Activated CD4-positive, alpha-beta memory T cell treated with anti-CD3 and anti-CD28 coated beads, Interleukin-2, amount 10 ng/mL, durations not matched to agents 7 days and 5 days (primary cell): ENCODE measurements at places on chromosomes 3 and 15.

DNA sequence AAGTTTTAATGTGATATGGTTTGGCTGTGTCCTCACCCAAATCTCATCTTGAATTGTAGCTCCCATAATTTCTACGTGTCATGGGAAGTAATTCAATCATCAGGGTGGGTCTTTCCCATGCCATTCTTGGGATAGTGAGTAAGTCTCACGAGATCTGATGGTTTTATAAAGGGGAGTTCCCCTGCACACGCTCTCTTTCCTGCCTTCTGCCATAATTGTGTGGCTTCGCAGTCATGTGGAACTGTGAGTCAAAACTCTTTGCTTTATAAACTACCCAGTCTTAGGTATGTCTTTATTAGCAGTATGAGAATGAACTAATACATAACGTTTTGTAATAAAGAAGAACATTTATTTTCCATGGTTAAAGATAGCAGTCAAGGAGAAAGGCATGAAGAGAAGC is 39.2 kb upstream of the GOLIM4 start:
- no peak for DNase-seq

- DNase-seq, result no peak
Observed at GRCh38 chr15:78317145-78317836, 17.9 kb upstream of the SKIC8 start.

DNA sequence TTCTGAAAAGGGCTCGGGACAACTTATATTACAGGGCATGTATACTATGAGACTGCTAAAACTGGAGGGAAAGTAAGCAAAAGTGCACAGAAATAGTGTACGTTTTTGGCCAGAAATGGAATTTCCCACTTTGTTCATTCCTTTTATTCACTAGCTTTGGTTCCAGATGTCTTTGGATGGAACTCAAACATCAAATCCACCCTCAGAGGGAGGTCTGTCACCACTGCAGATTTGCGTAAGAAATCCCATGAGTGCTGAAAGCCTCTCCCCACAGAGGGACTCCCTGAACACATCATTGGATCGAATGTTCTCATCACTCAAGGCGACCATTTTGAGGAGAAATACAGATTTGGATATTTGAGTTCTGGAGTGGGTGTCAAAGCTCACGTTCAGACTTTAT is 71.6 kb downstream of the FEM1B start:
- DNase-seq, result no peak

DNA sequence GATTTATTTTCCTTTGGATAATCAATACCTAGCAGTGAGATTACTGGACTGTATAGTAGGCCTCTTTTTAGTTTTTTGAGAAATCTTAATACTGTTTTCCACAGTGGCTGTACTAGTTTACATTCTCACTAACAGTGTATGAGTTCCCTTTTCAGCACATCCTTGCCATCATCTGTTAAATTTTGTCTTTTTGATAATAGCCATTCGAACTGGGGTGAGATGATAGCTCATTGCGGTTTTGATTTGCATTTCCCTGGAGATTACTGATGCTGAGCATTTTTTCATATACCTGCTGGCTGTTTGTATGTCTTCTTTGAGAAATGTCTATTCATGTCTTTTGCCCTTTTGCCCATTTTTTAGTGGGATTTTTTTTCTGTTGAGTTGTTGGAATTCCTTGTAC is 210.8 kb downstream of the CGGBP1 start:
- no peak for DNase-seq

DNA sequence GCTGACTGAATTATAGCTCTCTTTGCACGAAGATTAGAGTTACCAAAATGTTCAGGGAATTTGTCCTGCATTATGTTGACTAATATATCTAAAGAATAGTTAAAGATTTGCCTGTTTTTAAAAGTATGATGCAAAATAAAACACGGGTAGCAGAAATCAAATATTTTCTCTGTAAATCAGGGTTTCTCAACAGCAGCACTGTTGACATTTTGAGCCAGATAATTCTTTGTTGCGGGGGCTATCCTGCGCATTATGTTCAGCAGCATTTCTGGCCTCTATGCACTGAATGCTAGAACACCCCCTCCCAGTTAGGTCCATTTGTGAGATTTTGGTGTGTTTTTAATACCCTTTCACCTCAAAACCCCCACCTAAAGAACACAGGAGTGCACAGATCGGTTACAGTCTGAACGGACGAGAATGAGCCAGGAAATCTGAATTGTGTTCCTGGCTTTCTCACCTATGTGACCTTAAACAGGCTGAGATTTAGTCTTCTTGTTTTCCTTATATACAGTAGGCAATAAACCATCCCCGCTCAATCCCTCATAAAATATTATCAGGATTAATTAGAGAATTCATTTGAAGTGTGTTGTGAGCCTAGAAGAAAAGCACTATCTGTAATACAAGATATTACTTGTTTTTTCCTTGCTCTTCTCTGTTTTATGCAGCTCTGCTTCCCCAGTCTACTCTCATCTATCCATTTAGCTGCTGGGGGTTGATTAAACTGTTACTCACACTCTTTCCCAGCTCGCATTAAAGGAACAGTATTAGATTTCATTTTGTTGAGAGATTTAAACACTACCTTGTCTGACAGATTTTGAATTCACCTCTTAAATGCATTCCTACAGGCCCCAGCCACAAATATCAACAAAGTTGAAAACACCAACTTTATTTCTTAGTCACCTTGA is 247.5 kb upstream of the GOLIM4 start:
- DNase-seq, result no peak

GRCh38 chr15:50075319-50075718 is 43.7 kb downstream of the ATP8B4 start:
- DNase-seq, result no peak

DNA sequence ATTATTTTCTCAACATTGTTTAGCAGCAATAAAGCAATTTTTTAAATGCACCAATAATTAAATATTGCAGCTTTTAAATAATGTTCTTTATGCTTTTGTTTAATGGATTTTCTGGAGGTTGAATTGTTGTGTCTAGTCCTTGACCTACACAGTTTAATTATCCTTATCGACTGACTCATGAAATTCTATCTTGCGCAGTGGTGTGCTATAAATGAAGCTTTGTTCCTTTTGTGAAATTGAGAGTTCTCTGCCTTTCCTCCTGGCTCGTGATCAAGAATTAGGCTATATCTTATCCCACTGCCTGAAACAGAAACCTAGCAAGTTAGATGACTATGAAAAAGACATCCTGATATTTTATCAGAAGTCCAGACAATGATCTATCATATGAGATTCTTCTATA is 37.0 kb upstream of the PIK3R4 start:
- no peak for DNase-seq

DNA sequence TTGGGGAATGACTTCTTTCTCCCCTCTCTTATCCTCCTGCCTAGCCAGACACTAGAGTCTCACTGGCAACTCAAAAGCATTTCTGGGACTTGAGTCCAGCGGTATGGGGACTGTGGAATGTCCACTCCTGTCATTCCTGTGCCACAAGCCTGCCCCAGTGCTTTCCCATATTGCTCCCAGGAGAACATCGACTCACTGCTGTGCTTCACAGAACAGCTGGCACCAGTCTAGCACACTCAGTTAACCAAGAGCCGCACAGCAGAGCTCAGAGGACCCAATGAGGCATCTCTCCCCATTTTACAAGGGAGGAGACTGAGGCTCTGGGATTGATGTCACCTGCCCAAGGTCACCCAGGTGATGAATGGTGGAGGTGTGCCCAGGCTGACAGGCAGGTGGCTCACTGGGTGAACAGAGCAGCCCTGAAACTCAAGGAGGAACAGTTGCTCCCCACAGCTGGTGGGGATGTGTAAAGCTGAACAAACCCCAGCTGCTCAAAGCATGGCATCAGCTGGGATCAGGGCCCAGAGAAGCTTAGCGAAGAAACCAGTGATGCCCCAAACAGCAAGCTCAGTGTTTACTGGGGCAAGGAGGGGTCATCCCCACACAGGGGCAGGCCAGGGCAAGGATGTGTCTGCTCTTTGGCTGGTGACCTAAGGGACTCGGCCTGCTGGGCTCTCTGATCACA is 35.4 kb upstream of the DUSP7 start:
- no peak for DNase-seq

GRCh38 chr15:101618851-101619614 is 33.1 kb downstream of the TM2D3 start:
- no peak for DNase-seq

DNA sequence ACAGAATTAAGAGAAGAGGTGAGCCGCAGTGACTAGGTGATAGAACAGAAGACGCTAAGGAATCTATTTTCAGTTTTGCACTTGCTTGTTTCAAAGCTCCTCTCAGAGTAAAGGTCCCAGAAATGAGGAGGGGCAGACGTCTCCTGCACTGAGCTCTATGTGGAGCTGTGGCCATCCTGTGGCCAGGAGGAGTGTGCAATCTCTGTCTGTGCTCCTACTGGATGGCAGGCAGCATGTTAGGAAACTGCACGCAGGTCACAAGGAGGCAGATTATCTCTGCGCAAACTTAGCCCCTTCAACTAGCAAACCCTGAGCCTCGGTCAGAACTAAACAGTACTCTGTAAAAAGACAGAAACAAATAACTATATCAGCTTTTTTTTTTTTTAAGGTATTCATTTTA is 31.1 kb upstream of the PPIB start:
- no peak for DNase-seq

DNA sequence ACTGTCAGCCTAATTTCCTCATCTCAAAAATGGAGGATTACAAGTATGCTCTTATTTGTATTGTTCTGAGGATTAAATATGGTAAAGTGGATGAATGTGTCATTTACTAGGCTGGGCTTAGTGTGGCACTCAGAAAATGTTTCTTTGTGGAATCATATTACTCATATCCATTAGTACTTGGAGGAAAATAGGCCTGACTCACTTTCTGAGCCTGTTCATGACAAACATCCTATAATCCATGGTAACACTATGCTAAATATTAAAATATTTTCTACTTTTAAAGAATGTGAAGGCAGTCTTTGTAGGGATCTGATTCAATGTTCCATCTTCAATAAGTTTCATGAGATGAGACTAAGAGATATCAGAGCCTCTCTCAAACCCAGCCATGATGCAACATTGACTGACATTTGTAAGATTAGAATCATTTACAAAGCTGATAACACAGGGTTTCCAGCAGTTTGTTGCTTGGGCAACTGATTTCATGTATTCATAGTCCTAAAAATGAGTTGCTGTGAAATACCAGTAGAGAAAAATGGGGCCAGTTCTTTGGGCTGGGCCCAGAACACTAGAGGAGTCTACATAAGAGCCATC is 1048.5 kb downstream of the NTRK3 start:
- DNase-seq, result no peak

DNA sequence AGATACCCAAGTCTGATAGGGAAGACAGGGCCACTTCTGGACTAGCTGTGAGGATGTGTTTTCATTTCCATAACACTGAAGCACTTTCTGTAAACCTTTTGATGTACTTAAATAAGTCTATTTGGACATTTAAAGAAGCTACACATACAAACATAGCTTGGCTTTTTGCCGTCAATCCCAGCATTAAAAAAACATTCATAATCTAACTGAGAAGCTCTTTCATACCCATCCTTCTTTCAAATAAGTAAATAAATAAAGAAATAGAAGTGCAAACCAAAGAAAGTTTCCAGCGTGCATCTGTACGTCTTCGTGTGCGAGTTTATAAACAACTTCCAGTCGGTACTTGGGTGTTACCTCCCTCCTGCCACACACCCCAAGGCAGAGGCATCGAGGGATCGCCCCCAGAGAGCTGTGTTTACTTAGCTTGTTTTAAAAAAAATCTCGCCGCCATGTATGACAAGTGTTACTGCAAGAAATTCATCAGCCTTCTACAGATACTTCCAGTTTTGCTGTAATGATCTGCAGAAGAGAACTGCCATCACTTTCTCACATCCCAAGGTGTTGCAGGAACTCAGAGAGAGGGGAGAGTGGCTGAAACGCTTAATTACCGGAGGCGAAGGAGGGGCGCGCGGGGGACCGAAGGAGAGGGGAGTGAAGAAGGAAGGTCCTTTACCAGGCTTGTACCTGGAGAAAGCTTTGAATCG is 9.0 kb upstream of the MEIS2 start:
- no peak for DNase-seq

DNA sequence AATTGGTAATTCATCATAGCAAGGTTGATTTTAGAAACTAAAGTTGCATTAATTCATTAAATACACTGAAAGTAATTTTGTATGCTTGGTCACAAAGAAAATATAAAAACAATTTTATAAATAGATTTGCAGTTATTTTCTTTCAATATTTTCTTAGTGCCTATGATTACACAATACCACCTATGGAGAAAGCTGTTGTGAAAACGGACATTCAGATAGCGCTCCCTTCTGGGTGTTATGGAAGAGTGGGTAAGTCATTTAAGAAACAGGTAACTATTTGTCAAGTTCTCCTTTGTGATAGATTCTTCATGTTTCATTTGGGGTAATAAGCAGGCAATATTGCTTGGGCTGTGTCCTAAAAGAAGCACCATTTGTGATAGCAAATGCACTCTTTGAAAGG is 3.0 kb downstream of the DUT start:
- no peak for DNase-seq

DNA sequence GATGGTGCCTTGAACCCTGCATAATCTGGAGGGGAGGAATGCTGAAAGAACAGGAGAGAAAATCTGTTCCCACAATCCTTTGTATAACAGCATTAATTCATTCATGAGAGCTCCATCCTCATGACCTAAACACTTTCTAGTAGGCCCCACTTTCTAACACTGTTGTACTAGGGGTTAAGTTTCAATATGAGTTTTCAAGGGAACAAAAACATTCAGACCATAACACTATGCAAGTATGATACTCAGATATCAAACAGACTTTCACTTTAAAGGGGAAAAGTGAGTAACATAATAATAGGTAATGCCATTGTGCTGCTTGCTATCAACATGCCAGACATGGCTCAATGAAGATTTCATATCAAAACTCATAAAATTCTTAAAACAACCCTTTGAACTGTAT is 32.4 kb upstream of the PLSCR2 start:
- no peak for DNase-seq

DNA sequence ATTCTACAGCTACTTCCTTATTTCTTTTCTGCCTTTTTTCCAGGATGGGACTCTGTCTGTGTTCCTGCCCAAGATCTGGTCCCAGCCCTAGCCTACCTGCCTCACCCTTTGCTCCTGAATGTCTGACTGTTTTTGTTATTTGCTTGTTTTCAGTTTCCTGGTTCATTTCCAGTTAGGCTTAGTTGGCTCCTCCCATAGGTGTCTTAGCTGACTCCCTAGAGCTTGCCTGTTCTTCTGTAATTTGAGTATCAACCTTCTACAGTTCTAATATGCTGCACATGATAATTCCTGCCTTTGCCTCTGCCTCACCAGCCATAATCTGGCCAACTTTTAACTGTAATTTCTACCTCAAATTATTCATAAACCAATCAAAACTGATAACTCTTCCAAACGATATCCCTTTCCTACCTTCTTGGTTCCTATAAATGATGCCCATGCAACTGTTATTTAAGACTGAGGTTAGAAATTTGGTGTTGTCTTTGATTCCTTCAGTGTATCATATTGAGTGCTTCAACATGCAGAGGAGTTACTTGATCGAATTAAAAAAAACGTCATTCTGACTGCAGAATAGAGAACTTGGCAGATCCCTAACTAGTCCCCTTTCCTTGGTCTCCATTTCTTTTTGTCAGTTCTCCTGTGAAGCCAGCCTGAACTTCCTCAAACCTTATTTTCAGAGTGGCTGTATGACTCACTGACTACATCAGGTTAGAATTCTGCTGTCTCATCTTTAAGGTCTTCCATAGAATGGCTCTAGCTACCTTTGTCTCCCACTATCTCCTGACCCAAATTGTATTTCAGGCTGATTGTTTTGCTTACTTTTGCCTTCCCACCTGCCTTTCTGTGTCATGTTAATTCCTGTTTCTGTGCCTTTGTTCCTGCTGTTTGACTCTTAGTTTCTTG is 8.4 kb downstream of the GOLM2 start:
- DNase-seq, result no peak
